Stimulated activated CD4-positive, alpha-beta T cell treated with anti-CD3 and anti-CD28 coated beads, TNF-alpha, amount 100 ng/mL, for 48 hours (primary cell): ENCODE measurements at places on chromosomes 16 and 17.

DNA sequence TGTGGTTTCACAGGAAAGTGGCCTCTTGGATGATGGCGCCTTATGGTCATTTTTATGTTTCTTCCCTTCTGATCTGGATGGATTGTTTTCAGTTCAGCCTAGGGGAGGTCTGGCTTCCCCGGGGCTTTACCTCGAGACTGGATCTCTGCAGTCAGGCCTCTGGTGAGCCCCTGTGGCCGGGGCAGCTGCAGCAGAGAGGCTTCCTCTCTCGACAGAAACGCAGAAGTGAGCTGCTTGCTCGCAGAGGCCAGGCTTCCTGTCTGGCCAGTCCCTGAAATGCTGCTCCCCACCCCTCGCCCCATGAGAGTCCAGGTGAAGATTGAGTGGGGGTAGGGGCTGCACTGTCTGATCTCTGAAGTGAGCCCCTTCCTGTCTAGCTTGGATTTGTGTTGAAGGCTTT lies 44.0 kb downstream of the PLCG2 start:
- no peak for DNase-seq

DNA sequence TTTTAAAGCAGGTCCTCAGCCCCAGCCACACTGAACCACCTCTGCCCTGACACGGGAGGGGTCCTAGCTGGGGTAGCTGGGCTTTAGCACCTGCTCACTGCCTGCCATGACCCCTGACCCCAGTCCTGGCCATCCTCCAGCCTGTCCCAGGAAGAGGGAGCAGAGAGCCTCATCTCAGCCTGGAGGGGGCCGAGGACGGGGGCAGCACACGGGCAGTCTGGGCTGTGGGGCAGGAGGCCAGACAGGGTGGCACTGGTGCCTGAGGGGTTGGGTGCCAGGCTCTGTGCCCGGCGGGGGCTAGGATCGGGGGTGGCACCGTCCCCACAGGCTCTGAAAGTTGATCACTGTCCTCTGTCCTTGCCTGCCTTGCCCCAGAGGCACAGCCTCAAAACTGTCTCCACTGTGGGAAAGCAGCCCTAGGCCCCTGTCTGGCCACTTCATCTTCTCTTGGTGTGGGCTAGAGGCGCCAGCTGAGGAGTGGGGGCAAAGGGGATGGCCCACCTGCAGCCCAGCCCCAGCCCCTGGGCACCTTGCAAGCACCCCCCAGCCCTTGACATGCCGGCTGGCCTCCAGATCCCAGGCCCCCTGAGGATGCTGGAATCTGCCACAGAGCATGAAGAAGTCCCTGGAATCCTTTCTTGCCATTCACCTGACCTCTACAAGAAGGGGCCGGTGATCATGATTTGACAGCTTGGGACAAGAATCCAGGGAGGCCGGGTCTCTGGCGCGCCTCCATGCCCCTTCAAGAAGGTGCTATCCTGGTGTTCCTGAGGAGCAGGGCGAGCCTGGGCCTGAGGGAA lies 15.7 kb downstream of the ENDOV start:
- no peak for DNase-seq

GRCh38 chr16:88376835-88377726 lies 5.7 kb upstream of the ZNF469 start:
- DNase-seq = no peak

DNA sequence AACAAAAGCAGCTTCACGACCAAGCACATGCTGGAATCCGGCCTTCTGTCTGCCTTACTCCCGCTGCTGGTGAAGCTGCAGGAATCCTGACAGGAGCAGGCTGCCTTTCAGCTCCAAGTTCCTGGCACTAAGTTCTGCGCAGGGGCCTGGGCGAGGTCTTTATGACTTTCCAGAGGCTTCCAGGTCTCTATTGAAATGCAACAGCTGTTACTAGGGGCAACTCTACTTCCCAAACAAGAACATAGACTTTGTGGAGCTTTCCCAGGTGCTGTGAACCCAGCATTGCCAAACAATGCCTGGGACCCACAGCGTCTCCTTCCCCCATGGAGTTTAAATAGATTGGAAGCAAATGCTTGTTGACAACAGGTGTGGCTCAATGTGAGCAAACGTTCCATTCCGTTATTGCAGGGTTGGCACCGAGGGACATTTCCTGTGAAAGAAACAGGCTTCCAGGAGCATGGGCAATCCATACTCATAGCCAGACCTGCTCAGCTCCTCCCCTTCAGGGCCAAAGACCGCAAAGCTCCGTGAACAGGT lies 156.0 kb downstream of the CDH13 start:
- no peak for DNase-seq

- DNase-seq = no peak
These were observed 123.0 kb upstream of the RBFOX1 start for GRCh38 chr16:7209598-7209997.
